ENCODE measurements at places on chromosomes 6 and 20.
A peak's percentile ranks its signal among the peaks of the same experiment; 100 is the strongest.

DNA sequence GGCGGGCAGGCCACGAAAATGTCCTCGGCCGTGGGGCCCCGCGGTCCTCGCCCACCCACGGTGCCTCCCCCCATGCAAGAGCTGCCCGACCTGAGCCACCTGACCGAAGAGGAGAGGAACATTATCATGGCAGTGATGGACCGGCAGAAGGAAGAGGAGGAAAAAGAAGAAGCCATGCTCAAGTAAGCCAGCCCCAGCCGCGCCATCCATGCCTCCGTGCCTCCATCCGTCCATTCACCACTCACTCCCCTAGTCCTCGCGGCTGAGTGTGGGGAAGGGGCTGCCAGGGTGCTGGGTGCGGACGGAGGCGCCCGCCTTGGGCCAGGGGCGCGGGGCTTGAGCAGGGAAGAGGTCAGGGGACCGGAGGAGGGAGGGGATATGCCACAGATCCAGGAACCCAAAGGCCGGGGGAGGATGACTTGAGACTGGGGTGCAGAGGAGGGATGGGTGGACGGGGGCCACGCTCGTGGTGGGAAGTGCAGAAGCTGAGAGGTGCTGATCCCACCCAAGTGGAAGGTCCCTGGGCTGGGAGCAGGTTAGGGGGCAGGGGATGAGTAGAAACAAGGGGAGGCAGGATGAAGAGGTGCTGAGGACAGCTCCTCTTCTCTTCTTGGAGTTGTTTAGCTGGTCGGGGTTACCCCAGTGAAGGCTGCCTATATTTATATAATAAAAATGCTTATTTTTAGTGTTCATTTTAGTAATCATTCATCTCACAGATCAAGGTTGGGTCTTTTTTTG lies 825 bp downstream of the RIMS1 start:
- peak; percentile 43 for DNase-seq

GRCh38 chr6:106132153-106132698 lies 46.1 kb downstream of the PRDM1 start:
- DNase-seq = no peak

DNA sequence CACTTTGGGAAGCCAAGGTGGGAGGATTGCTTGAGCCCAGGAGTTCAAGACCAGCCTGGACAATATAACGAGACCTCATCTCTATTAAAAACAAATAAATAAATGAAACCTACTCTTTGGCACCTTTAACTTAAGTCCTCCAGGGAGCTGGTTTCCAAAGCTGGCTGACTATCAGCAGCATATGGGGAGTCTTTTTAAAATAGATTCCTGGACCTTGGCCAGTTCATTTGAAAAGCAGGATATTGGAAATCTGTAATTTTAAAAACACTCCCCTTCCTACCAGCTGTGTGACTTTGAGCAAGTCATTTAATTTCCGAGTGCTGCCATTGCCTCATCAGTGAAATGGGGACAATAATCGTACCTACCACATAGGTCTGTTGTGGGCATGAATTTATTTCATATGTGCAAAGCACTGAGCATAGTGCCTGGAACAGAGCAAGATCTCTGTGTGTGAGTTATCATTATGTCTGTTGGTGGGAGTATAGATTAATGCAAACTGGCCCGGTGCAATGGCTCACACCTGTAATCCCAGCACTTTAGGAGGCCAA lies 40.9 kb upstream of the PTPN1 start:
- DNase-seq = no peak

- no peak for DNase-seq
These were observed 9.0 kb upstream of the TRPC4AP start for GRCh38 chr20:35101620-35102019.

GRCh38 chr6:72702421-72702820 lies 80.6 kb downstream of the KCNQ5 start:
- no peak for DNase-seq

GRCh38 chr6:46136831-46137230 lies 7.0 kb downstream of the ENPP4 start:
- no peak for DNase-seq

DNA sequence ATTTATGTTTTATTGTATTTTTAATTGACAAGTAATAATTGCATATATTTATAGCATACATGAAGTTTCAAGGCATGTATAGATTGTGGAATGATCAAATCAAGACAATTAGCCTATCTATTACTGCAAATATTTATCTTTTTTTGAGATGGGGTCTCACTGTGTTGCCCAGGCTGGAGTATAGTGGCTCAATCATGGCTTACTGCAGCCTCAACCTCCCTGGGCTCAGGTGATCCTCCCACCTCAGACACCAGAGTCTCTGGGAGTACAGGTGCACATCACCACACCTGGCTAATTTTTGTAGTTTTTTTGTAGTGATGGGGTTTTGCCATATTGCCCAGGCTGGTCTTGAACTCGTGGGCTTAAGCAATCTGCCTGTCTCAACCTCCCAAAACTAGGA lies 16.2 kb upstream of the FUCA2 start:
- DNase-seq = no peak

DNA sequence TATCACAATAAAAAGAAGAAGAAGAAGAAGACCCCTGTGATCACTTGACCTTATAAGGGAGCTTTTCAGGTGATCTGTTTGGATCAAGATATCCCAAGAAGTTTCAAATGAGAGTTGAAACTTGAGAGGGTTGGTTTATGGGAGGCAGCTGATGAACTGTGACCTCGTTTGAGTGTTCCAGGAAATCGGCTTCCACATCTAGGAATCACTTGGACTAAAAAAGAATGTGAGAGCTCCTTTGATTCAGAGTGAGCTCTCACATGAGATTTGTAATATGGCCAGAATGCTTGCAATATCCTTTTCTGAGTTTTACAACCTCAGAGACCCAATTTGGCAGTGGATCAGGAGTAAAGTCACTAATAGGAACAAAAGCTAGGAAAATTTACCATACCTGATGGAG lies 228.1 kb downstream of the ATXN1 start:
- DNase-seq = no peak
